ENCODE measurements at places on chromosomes 2 and 18. TPM values are rescaled to one million over a fixed set of nuclear protein-coding genes. Genes with fewer than 3 reads are reported as not detected.

TUBB8B gene
- not detected for total RNA-seq

B3GNT7 gene
- total RNA-seq = 1.5 TPM

VWC2L gene
- not detected for total RNA-seq

KIF5C gene
- 10.2 TPM for total RNA-seq

MEP1B gene
- not detected for total RNA-seq

TEKT4 gene
- not detected for total RNA-seq

SKOR2 gene
- total RNA-seq = not detected
